ENCODE measurements at places on chromosomes 12 and 14.
A peak's percentile ranks its signal among the peaks of the same experiment; 100 is the strongest.

GRCh38 chr14:96205059-96205977, 679 bp downstream of the BDKRB2 start:
- DNase-seq: no peak

DNA sequence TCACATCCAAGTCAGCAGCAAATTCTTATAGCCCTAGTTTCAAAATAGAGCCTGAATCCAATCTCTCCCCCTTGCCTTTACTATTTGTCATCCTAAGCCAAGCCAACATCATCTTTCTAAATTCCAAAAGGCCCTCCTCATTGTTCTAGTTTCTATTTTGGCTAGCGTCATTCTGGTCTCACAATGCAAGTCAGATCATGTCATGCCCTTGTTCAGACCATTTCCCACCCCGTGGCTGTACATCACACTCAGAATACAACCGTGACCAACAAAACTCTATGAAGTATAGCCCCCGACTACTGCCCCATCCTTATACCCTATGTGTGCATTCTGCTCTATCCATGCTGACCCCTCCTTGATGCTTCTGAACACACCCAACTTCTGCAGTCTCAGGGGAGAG, 12.3 kb upstream of the GNG2 start:
- DNase-seq: no peak

DNA sequence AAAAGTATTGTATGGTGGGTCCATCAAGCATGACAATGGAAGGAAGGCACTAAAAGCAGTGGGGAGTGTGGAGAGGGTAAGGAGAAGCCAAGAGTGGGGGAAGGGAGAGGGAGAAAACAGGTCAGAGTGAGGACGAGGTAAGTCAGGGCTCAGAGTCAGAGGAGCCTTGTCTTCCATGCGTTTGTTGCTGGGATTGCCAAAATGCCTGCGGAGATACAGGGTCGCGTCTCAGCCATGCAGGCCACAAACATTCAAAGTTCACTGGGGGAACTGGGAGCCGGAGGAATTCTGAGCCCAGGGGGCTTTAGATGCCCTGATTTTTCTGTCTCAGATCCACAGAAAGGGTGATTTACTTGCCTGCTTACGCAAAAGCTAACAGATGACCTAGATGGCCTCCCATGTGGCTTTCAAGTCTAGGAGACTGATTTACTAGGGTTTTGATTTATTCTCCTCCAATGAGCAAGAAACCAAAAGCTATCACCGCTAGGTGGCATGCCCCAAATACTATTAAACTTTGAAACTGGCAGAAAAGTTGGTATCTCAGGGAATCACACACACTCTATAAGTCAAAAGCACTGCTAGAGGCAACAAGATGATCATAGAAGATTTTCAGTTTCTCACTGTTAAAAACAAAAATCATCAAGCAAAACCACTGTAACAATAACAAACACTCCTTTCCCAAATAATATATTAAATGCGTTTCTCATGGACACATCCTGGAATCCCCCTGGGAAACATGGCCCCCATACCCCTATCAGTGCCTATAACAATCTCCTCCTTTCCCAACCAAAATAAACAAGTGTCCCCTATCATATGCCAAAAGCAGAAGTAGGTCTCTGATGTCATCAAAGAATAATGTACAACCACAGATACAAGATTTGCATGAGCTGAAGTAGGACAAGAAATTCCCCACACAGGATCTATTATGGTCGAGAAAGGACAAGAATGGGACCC, 26.6 kb upstream of the MDM1 start:
- peak; percentile 52 for DNase-seq

DNA sequence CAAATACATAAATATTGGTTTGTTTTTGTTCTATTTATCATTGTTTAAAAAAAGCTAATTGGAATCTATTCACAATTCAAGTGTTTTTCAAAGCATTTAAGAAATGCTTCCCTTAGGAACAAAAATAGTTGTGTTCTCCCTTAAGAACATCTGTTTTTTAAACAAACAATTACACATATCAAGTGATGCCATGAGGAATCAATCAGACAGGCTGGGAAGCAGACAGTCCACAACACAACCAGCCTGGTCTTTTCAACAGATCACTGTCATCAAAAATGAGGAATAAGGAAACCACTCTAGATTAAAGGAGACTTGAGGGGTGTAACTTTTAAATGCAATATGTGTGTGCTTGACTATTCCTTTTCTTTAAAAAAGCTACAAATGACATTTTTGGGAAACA, 25.5 kb downstream of the GALC start:
- no peak for DNase-seq

DNA sequence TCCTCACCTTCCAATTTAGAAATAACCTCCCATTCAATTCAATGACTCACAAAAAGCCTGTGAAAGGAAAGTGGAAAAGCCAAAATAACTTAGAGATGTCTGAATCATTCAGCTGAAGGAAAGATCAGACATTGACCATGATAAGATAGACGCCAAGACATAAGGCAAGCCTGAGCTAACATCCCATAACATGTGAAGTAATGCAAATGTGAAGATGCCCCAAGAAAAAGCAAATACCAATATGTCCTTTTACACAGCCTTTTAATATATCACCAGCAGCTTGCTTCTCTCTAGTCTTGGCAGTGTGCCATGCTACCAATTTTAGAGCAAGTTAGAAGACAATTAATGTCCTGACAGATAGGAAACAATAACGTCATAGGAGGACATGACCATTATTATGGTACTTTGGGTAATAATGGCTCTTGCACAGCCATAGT, 2.4 kb upstream of the NUMB start:
- DNase-seq: no peak

Measured in stimulated activated CD4-positive, alpha-beta T cell treated with anti-CD3 and anti-CD28 coated beads, Interleukin-1b, Interleukin-23, amount 100 ng/mL, for 48 hours (primary cell).